ENCODE measurements at places on chromosomes 12 and 14. TPM values are rescaled to one million over a fixed set of nuclear protein-coding genes. Genes with fewer than 3 reads are reported as not detected.

GRCh38 chr12:18340186-18340585 lies 78.9 kb downstream of the PIK3C2G start:
- DNase-seq, result no peak

GRCh38 chr12:121582583-121583333 lies 1.9 kb upstream of the KDM2B start:
- DNase-seq, result no peak

MUCL1 gene
- total RNA-seq, result not detected

ACOT6 gene
- total RNA-seq, result not detected

GRCh38 chr12:2412305-2412643 lies 359.5 kb downstream of the CACNA1C start:
- DNase-seq, result no peak

- no peak for DNase-seq
These were observed 515.4 kb downstream of the FUT8 start for GRCh38 chr14:65927931-65928356.

LRTM2 gene
- total RNA-seq, result not detected

PPFIA2 gene
- 14.5 TPM for total RNA-seq

- peak; percentile 59 for DNase-seq
These were observed at the start of gene CSRP2 for GRCh38 chr12:76878899-76879709. CSRP2 (minus strand) TSS chr12:76879019; CDS start chr12:76866260, 12,759 bp downstream.

GRCh38 chr14:52790011-52790755 lies 1.2 kb downstream of the GNPNAT1 start:
- no peak for DNase-seq

SERPINA10 gene
- total RNA-seq, result not detected

GRCh38 chr12:99200711-99201384 lies 446.7 kb upstream of the GARIN6 start:
- DNase-seq, result no peak

GRCh38 chr12:39581592-39581991 lies 38.0 kb downstream of the ABCD2 start:
- no peak for DNase-seq

GRCh38 chr12:102948941-102949352 lies 8.5 kb upstream of the ASCL1 start:
- peak; percentile 46 for DNase-seq

DNA sequence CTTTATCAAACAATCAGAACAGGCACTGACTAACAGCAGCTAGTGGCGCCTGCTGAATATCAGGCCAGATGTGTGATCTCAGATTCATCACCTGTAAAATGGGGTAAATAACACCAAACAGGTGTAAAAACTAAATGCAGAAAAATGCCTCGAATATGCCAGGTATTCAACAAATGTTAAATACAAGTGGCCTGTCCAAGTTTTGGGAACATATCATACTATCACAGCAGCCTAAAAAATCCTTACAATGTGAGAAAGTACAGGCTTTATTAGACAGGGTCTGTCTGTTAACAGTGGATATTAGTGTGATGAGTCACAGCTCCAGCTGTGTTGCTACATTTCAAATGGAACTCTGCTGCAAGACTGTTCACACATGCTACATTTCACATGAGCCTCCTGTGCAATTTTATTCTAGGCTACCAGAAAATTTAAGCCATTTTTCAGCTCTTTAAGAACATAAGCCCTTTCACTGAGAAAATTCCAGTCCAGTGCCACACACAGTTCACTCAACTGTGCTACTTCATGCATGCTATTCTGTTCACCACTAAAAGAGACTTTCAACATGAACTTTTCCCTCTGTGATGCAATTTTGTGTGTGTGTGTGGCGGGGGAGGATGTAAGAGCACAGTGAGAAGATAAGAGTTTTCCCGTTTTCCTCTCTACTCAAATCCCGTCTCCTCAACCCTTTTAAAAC lies 56.7 kb downstream of the MSRB3 start:
- peak; percentile 40 for DNase-seq

GRCh38 chr14:52348279-52348678 lies 34.2 kb downstream of the PTGER2 start:
- DNase-seq, result no peak

DNA sequence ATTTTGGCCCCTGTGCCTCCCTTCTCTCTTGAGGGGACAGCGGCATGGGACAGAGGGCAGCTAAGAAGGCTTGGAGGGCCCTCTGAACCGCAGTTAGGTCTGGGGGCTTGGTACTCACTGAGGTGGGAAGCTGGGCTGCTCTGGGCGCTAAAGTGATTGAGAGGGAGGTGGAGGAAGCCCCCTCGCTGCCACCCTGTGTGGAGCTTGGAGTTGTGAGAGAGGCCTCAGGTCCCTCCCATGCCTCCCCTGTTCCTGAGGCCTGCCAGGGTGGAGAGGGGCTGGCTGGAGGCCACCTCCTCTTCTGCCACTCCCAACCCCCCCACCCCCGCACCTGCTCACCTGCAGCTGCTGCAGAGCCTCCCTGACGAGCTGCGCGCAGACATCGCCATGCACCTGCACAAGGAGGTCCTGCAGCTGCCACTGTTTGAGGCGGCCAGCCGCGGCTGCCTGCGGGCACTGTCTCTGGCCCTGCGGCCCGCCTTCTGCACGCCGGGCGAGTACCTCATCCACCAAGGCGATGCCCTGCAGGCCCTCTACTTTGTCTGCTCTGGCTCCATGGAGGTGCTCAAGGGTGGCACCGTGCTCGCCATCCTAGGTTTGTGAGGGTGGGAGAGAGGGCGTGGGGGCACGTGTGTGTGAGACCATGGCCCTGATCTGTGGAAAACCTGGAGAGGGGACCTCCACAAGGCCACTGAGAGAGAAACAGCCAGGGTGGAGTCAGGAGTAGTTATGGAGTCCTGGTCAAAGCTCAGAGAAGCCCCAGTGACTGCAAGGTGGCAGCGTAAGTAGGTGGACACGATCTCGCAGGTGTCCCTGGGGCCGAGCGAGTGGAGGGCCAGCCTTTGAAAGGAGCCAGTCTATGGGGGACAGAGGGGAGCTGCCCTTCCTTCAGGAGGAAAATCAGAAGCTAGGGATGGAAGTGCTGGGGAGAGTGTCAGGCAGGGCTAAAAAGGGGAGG lies 11.2 kb downstream of the KCNH3 start:
- no peak for DNase-seq

GRCh38 chr12:112870267-112870980 lies 36.3 kb upstream of the OAS1 start:
- DNase-seq, result no peak

DNA sequence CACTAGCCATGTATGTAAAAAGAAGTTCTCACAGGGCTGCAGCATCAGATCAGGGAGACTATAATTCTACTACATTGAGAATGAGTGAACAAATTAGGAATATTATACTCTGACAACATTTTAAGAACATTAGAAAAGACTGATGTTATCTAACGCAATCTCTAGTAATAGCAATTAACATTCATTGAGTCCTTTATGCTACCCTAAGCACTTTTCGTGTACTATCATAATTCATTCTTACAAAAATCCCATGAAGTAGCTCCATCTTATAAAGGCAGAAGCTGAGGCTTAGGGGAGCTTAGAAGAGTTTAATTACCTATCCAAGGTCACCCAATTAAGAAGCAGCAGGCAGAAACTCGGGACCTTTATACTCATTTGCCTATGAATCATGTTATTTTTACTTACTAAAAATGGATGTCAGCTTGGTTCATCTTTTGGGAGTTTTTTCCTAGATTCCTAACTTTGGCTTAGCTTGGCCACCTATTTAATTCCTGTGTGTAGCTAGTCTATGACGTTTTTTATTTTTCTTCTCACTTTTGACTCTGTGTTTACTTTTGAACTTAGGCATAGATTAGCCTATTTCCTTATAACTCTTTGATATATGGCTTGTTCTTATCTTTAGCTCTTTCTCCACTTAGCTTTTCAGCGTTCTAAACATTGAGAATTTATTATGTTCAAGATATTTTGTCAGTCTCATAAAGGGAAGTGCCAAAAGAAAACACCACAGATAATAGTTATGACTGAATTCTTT lies 333.5 kb upstream of the DCN start:
- no peak for DNase-seq

DNA sequence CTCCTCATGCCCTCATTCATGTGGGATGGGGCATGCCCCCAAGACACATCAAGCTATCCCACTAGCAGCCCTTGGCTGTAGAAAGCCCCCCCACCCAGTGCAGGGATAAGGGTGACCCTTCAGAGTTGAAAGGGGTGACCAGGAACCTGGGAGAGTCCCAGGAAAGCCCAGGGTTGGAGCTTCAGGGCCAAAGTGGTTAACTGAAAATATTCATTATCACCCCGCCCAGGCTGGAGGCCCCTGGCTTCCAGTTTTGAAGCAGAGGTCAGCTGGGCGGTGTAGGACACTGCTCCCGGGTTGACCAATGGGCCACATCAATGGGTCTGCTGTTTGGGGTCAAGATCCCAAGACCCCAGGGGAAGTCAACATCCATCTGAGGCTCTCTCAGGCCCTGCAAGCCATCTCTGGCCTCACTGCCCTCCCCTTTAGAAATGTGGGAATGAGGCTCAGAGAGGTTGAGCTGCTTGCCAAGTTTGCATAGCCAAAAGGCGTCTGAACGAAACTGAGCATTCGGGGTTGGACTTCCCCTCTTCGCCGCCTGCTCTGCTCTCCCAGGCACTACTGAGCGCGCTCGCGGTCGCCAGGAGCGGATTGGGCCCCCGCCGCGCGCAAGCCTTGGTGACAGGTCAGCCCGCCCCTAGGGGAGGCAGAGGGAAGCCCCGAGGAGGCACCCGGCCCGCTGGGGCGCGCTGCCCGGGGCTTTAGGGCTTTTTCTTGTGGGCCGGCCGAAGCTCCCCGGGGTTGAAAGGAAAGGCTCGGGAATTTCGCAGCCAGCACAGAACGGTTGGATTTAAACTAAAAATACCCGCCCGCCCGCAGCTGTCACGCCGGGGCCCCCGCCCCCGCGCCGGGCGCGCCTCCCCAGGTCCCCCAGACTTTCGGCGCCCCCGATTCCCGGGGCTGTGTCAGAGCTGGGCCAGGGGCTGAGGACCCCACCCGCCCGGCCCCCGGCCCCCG lies 576 bp downstream of the SYNE3 start:
- DNase-seq, result no peak

DNA sequence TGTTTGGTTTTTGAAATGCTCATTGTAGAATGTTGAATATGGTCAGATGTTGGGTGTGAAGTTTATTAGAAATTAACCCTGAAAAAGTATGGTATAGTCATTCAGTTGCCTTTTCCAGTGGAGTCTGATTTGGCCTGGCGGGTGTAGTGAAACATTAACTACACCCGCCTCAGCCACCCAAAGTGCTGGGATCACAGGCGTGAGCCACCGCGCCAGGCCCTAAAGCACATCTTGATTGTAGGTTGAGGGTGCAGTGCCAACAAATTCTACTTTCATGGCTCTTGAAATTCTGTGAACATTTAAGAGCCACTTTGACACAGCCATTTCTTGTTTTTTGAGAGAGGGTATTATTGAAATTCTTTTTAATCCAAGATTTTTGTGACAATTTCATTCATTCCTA lies 624.9 kb downstream of the DIO2 start:
- DNase-seq, result no peak

DNA sequence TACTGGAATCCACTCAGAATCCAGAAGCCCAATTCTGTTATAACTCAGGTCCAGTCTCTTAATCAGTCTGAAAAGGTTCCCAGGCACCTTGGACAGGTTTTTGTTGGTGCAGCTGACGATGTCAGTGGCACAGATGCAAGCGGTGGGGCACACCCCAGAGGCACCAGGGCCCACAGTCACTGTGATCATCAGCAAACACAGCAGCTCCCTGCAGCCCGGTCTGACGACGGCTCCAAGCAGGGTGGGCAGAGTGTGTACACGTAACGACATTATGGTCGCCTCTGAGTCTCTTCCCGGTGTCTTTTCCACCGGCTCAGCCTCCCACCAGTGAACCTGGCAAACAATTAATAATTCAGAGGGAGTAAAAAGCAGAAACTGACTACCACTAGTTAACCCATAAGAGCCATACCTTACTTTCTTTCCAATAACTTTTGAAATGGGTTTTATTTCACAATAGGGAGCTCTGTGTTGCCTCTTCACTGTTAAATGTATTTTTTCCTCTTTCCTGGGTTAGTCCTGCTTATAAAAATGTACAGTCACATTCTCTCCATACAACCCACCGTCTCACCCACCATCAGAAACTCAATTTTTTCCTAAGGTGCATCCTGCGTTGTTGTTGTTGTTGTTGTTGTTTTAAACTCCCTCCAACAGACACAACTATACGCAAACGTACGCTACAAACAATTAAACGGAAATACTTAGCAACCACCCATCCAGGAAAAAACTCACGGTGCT lies 521 bp upstream of the PCED1B start:
- DNase-seq, result no peak

DNA sequence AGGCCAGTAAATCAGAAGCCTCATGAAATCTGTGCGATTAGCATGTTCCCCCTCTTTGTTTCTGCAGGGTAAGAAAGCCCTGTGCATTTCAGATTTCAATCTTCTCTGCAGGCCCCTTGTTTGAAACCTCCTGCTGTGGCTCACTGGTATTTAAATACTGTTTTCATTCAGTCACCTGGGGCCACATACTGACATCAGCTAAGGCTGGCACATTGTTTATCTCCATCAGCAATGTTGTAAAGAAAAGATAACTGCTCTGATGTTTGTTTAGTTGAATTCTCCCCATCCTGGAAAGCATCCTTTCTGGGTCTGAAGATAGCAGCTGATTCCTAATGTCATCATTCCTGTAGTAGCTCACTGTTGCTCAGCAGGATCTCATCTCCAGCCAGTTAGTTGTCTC lies 554.9 kb downstream of the NRXN3 start:
- no peak for DNase-seq

- DNase-seq, result no peak
These were observed 7.6 kb downstream of the NR4A1 start for GRCh38 chr12:52058631-52059361.

KLRB1 gene
- 2.3 TPM for total RNA-seq

- no peak for DNase-seq
These were observed 1029.8 kb upstream of the TMEM132C start for GRCh38 chr12:127237151-127237550.

- no peak for DNase-seq
These were observed 8.1 kb downstream of the RTL1 start for GRCh38 chr14:100895411-100895810.

- no peak for DNase-seq
These were observed 28.4 kb downstream of the BCL2L14 start for GRCh38 chr12:12099102-12099501.

- no peak for DNase-seq
These were observed 62.4 kb downstream of the VCPKMT start for GRCh38 chr14:50053935-50054334.

DNA sequence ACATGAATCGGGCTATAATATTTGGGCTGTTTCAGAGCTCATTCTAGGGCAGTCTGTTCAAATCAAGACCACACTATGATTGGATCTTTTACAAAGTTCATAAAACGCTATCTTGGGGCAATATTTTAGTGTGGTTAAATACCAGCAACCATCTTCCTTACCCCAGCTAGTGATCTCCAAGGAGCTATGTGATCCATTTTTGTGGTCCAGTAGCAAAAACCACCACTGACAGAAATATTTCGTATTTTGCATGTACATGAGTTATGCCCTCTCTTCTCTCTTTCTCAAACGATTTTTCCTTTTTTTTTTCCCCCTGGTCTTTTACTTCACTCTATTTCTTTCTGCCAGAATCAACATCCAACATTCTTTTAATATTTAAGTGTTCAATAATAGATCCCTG lies 280.6 kb upstream of the KITLG start:
- no peak for DNase-seq

GRCh38 chr14:100416921-100417860 lies 94.1 kb downstream of the SLC25A47 start:
- DNase-seq, result no peak

GRCh38 chr14:32104803-32105202 lies 27.7 kb downstream of the ARHGAP5 start:
- no peak for DNase-seq

- no peak for DNase-seq
These were observed 71.4 kb downstream of the PAPOLA start for GRCh38 chr14:96573473-96574100.
